ENCODE measurements at places on chromosomes 16 and 17.

DNA sequence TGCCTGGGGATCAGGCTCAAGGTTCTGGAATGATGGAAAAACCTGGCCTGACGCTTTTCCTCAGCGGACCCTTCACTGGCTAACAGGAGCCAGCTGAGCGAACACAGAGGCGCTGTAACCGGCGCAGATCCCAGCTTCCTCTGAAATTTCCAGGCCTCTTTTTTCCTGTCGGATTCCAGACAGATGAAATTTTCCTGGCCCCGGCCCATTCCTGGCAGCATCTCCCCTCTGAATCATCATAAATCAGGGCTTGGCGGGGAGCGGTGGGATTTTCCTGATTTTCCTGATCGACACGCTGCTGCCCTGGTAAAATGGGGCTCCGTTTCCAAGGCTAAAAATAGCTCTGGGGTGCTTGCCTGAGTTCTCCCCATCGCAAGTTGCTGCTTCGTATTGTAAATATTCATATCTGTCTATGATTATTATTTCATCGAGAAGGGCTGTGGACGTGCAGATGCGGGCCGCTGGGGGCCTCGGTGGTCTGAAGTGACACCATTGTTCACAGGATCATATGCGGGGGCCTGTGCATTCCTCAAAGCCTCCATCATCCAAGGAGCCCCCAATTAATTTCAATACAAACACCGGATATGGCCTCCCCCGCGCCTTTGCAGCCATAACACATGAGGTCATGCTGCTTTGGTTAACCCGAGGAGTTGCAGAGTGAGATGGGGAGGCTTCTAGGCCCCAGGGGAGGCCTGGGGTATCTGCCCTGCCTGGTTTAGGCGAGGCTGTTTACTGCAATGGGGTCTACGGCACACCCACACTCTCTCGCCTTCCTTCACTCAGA, 45.8 kb upstream of the ETV4 start:
- no peak for DNase-seq

GRCh38 chr17:49234509-49235080, 4.0 kb upstream of the PHOSPHO1 start:
- no peak for DNase-seq

- DNase-seq: peak; percentile 76
Observed at GRCh38 chr16:12455287-12455798, 348.3 kb downstream of the CPPED1 start.

- DNase-seq: no peak
Observed at GRCh38 chr16:65061935-65062518, 59.8 kb downstream of the CDH11 start.

DNA sequence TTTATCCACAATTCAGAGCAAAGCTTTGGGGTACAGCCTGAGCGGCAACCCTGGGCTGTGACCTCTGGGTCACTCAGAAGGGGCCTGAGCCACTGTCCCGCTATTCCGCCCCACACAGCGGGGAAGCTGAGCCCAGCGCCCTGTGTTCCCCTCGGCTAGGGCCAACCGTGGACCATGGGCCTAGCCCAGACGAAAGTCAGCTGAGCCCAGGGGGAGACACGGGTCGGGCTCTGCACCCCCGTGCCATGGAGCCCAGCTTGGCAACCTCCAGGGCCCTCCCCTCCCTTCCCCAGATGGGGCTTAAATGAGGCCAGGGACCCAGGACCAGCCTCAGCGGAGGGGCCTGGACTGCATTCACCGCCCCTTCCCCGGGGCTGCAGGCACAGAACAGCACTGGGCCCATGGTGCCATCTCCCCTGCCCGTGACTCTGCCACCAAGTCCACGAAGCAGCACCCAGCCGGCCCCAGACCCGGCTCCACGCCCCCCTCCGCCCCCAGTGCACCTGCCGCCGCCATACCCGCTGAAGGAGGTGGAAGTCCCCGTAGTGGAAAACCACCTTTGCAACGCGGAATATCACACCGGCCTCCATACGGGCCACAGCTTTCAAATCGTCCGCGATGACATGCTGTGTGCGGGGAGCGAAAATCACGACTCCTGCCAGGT, 1.8 kb downstream of the TPSD1 start:
- DNase-seq: no peak

DNA sequence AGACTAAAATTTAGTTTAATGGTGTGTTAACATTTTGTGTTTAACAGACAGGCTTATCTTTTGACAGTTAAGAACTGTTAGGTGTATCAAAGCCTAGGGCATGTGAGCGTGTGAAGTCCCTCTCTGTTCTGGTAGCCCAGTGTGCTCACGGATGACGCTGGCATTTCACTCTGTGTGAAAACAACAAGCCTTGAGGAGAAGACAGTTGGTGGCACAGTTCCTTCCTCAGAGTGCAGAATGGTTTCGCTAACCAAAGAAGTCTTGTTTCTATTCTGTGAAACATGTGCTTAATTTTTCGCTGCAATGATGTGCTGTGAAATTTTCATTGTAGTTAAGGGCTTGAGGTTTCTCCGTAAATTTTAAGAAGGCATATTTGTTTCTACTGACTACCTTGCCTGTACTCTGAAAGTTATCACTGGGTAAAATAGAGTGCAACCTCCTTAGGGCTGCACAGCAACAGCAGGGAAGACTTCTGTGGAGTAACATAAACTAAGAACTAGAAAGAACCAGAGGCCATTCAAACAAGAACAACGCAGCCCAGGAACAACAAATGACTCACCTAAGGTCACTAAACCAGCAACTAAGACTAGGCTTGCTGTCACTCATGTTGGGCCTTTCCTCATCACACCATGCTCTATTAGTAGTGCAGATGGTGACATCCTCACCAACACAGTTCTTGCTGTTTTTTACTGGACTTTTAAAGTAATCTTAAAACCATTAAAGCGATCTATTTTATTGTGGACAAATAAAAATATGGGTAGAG, 33.4 kb downstream of the BRD7 start:
- DNase-seq: no peak

DNA sequence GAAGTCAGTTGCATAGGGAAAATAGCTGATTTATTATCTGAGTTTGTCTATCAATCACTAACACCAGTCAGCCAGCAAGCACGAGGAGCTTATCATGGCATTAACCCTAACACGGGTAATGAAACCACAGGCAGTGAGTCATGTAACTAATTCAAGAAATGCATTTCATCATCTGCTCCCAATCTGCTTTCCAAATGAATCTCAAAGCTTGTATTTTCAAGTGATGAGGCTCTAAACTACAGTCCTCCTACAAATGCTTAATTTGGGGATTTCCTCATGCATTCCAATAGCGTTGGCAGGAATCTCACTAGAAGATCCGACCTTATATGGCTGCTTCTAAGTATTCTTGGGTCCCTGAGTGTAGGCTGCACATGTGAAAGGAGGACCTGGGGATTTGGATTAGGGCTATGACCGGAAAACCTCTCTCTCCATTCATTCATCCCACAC, 118.4 kb upstream of the HSBP1 start:
- DNase-seq: no peak

- no peak for DNase-seq
Observed at GRCh38 chr16:85104147-85104546, 8.1 kb downstream of the CIBAR2 start.

DNA sequence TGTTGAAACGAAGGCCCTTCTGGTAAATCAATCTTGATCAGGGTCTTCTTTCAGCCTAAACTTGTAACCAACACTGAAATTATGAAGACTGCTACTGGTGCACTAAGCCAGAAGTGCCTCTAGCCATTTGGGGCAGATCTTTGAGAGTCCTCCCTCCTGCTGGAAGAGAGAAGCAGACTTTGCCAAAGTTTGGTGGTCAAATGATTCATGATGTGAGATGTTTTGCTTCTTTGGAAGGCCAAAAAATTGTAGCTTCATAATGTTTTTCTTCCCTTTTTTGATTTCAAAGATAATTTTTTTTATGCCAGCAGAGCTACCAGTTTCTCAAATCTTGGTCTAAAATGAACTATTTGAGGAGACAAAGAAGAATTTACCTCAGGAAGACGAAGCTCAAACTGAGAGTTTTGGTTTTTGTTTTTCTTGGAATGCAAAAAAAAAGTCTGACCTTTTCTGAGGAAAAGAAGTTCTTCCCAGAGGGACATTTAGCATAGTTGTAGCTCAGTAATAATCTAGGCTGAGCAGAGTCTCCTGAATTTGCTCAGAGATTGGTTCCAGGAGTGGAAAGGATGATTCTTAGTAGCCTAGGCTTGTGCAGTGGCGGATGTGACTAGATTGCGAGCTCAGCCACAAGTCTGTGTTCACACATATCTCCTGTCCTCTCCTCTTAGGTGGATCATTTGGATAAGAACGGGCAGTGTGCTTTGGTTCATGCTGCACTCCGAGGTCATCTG, 50.9 kb downstream of the CYB561 start:
- no peak for DNase-seq

DNA sequence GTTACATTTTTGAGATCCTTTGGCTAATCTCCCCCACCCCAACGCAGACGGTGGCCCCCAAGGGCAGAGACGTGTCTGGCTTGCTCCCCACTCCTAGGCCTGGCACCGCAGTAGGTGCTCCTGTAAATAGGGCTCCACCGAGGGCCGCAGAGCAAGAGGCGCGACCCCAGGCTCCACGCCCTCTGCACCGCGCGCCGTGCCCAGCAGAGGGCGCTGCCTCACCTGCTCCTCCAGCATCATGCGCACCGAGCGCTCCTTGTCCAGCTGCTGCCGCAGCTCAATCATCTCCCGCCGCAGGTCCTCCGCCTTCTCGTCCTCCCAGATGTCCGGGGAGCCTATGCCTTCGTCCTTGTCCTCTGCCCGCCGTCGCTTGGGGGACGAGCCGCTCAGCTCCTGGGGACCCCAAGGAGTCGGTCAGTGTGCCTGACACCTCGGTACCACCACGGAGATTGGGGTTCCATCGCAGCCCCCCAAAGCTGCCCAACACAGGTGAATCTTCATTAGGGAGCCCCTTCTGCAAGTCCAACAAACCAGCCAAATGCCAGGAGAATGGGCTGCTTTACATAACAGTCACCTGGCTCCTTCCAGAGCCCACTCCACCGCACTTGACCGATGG, 11.2 kb downstream of the TFAP4 start:
- DNase-seq: no peak

GRCh38 chr16:23408823-23409298, 44.1 kb downstream of the COG7 start:
- DNase-seq: peak; percentile 94

DNA sequence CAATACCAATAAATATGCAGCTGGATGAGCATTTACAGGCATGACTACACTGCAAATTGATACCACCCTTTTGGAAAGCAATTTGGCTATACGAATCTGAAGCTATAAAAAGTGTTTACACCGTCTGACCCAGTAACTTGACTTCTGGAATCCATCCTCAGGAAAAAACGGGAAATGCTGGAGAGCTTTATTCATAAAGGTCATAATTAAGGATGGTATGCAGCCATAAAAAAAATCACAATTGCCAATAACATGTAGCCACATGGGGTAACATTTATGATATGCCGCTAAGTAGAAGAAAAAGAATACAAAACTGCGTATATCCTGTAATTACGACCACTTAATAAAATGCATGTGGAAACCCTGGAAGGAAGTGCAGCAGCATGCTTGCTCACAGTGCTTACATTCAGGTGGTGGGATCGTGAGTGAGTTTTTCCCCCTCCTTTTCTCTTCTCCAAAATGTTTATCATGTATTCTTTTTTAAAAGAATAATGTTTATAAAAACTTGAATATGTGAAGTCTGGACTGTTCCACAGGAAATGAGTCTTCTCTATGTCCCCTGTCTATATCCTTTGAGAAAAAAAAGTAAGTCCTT, 34.2 kb downstream of the COPRS start:
- no peak for DNase-seq

DNA sequence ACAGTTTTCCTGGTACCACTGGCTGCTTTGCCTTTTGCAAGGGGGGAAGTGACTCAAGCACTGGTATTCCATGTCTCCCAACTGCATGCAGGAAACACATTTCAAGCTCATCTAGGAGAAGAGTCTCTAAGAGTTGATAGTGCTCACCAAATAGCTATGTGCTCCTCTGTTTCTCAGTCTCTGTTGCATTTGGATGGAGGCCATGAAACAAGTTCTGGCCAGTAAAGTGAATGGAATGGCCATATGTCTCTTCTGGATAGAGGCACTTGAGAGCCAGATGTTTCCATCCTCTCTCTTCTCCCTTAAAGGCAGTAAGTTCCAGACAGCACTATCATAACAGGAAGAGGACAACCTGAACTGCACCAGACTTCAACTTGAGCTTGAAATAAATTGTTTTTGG, 60.6 kb downstream of the C16orf82 start:
- no peak for DNase-seq

DNA sequence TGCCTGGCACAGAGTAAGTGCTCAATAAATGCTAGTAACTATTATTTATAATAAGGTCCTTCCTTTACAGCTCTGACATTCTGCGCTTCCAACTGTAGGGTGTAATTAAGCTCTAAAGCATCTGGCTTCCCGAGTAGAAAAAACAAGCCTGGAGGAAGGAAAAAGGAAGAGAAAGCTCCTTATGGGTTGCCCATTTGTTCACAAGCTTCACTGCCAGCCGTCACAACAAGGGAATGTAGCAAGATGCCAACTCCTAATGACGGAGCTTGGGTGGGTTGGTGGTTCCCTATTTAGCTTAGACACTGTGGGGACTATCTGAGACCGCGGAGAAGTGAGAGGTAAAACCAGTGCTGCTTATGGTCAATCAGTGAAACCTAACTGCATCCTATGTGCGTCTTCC, 7.3 kb upstream of the RPRML start:
- DNase-seq: peak; percentile 90

DNA sequence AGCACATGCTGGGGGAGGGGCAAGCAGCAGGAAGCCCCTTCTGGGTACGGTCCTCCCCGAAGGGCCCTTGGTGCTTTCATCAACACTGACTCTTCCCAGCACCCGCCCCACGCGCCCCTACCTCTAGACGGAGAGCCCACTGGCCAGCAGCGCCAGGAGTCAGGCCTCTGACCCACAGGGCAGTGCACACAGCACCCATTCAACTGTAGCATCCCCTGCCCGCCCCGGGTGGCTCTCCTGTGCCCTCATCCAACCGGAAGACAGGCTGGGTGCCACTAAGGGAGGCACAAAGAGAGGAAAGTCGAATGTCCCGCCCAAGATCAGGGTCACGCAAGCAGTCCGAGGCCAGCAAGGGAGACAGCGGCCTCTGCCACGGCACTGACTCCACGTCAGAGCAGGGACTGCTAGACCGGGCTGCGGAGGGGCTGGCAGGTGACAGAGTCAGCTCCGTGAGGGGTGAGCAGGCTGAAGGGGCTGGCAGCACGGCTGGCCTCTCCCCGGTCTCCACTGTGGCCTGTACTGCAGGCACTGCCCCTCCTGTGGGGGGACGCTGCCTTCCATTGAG, 9.8 kb downstream of the MSRB1 start:
- DNase-seq: no peak

DNA sequence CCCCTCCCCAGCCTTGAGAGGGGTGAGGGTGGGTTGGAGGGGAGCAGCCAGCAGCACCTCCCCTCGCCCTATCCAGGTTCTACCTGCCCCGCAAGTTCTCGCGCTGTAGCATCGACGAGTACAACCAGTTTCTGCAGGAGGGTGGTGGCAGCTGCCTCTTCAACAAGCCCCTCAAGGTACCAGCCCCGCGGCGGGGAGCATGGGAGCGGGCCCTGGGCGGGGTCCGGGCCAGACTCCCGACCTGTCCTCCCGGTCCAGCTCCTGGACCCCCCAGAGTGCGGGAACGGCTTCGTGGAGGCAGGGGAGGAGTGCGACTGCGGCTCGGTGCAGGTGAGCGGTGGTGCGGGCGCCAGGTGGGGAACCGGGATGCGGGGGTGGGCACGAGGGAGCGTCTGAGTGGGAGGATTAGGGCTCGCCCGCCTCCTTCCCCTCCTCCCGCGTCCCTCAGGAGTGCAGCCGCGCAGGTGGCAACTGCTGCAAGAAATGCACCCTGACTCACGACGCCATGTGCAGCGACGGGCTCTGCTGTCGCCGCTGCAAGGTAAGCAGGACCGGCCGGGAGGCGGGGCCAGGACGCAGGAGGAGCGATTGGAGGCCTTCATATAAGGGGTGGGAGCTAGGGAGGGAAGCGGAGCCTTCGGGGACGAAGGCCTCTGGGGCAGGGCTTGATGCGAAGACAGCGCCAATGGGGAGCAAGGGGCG, 16.5 kb downstream of the ADAM11 start:
- DNase-seq: no peak

All from NCI-H446 (cell line).